B cell (primary cell): ENCODE measurements at places on chromosomes 1 and 21.

GRCh38 chr1:112358798-112359408 is 37.1 kb upstream of the CTTNBP2NL start:
- H3K27me3 ChIP-seq = peaks cover 25% of the 10 kb centered on the region
- peak; percentile 57 for DNase-seq
- H3K4me1 ChIP-seq = no peaks in the 10 kb centered on the region
- H3K36me3 ChIP-seq = no peaks in the 10 kb centered on the region

- peaks cover 43% of the 10 kb centered on the region for H3K36me3 ChIP-seq
- DNase-seq = peak; percentile 43
- no peak overlapping the region for H3K27ac ChIP-seq
- H3K4me3 ChIP-seq = no peak overlapping the region
Measured at GRCh38 chr1:150221552-150221951, 14.4 kb downstream of the ANP32E start.

- no peaks in the 10 kb centered on the region for H3K4me1 ChIP-seq
- no peak for DNase-seq
- no peaks in the 10 kb centered on the region for H3K36me3 ChIP-seq
- peaks cover 2% of the 10 kb centered on the region for H3K27me3 ChIP-seq
- no peak overlapping the region for H3K27ac ChIP-seq
- no peak overlapping the region for H3K4me3 ChIP-seq
Measured at GRCh38 chr1:65079941-65080340, 68.1 kb upstream of the AK4 start.

DNA sequence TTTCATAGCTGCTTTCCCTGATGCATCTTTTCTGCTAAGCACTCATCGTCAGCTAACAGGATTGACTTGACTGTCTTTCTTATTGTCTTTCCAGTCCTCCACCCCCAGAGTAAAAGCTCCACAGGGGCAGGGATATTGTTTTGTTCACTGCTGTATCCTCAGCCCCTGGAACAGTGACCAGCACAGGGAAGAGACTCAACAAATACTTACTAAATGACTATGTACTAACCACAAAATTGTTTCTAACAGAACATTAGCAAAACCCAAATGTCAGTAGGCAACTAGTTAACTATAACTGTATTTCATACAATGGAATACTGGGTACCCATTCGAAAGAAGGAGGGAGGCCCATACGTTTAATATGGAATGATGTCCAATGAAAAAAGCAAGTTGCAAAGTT is 53.0 kb downstream of the BCAR3 start:
- no peaks in the 10 kb centered on the region for H3K27me3 ChIP-seq
- DNase-seq = no peak
- H3K27ac ChIP-seq = no peak overlapping the region
- no peaks in the 10 kb centered on the region for H3K4me1 ChIP-seq

DNA sequence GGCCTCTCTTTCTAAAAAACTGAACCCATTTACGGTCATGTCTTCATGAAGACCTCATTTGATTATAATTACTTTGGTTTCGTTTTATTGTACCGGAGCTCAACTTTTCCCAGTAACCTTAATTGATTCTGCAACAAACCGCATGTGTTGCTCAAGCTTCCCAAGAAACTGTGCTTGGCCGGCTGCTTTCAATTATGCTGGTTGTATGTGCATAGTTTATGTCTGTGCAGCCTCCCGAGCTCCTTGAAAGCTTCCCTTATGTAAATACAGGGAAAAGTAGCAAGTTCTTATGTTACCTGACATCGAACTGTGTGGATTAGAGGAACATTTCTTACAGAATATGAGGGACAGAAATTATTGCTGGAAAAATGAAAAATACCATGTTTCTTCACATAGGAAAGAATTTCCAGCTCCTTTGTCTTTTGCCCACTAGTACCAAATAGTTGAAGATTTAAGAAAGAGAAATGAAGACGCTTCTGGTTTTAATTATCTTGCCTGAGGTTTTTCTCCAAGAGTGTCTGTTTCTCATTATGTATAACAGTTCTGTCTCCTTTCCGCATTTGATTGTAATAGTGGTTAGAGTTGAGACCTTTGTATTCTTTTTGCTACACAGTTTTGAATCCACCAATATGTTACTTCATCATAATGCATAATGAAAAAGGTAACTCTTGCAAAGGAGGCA is 2.1 kb downstream of the VCAM1 start:
- H3K4me3 ChIP-seq = no peak overlapping the region

DNA sequence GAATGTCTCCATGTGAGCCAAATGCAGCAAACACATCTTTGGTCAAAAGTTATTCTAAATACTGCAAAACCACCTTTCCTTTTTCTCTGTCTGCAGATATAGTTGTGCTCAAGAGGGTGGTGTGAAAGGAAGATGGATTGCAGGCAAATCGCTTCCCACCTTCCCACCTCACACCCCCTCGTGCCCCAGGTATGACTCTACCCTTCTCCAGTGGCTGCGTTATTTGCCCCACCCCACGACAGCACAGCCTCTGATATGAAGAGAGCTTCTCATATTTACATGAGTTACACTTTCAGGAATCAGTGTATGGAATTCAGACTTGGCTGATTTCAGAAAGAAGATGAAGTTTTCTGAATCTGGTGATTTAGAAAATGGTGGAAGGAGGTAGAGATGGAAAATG is 5.8 kb downstream of the TRIM58 start:
- no peak for DNase-seq
- H3K4me3 ChIP-seq = no peak overlapping the region
- H3K27me3 ChIP-seq = peaks cover 3% of the 10 kb centered on the region
- no peaks in the 10 kb centered on the region for H3K36me3 ChIP-seq
- no peak overlapping the region for H3K27ac ChIP-seq

GRCh38 chr1:115492880-115493279 is 148.9 kb upstream of the VANGL1 start:
- no peak overlapping the region for H3K4me3 ChIP-seq
- no peaks in the 10 kb centered on the region for H3K4me1 ChIP-seq
- H3K27me3 ChIP-seq = no peaks in the 10 kb centered on the region
- H3K36me3 ChIP-seq = no peaks in the 10 kb centered on the region

DNA sequence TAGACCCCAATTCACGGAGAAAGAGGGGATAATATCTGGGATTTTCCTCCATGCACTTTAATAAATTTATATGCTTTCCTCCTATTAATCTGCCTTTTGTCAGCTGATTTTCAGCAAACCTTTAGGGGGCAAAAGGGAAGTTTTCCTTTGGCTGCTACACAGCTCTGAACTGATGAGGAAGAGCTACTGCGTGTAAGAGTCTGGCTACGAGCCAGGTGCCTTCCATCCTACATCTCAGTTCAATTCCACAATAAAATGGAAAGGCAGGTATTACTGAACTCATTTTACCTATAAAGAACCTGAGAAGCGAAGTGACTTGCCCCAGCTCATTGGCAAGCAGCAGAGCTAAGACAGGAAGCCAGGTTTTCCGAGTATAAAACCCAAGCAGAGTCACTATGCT is 28.3 kb upstream of the ZNF326 start:
- no peak overlapping the region for H3K4me3 ChIP-seq
- DNase-seq = no peak
- no peak overlapping the region for H3K27ac ChIP-seq
- peaks cover 10% of the 10 kb centered on the region for H3K4me1 ChIP-seq
- no peaks in the 10 kb centered on the region for H3K36me3 ChIP-seq

- no peak for DNase-seq
- no peaks in the 10 kb centered on the region for H3K36me3 ChIP-seq
- no peak overlapping the region for H3K4me3 ChIP-seq
- H3K4me1 ChIP-seq = no peaks in the 10 kb centered on the region
- no peaks in the 10 kb centered on the region for H3K27me3 ChIP-seq
- no peak overlapping the region for H3K27ac ChIP-seq
Measured at GRCh38 chr21:24825348-24825747, 781.9 kb downstream of the MRPL39 start.

GRCh38 chr1:244350027-244350426 is 101.7 kb downstream of the ADSS2 start:
- no peak overlapping the region for H3K4me3 ChIP-seq
- no peaks in the 10 kb centered on the region for H3K27me3 ChIP-seq
- DNase-seq = peak; percentile 38
- peaks cover 25% of the 10 kb centered on the region for H3K4me1 ChIP-seq
- H3K36me3 ChIP-seq = no peaks in the 10 kb centered on the region

DNA sequence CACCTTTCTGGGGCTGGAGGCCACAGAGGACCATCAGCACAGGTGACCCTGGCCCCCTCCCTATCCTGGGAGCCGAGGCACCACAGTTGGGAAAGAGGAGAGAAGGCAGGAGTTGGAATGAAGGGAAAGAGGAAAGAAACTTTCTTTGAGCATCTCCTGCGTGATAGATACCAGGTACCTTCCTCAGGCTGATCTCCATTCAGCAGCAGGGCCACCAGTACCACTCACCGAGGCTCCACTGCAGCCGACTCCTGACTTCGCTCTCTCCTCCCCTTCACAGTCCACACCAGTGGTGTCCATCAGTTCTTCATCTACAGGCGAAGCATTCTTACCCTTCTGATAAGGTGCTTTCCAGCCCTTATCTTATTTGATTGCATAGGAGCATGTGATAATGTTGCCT is 55.3 kb downstream of the LGR6 start:
- H3K4me1 ChIP-seq = no peaks in the 10 kb centered on the region
- H3K27ac ChIP-seq = no peak overlapping the region
- H3K27me3 ChIP-seq = no peaks in the 10 kb centered on the region
- no peaks in the 10 kb centered on the region for H3K36me3 ChIP-seq
- no peak for DNase-seq
- H3K4me3 ChIP-seq = no peak overlapping the region

- peaks cover under 1% of the 10 kb centered on the region for H3K36me3 ChIP-seq
- peak; percentile 46 for DNase-seq
- H3K4me3 ChIP-seq = no peak overlapping the region
- peak overlapping the region; percentile 58 for H3K27ac ChIP-seq
- H3K27me3 ChIP-seq = no peaks in the 10 kb centered on the region
Measured at GRCh38 chr1:24384251-24385090, 29.1 kb downstream of the STPG1 start.

DNA sequence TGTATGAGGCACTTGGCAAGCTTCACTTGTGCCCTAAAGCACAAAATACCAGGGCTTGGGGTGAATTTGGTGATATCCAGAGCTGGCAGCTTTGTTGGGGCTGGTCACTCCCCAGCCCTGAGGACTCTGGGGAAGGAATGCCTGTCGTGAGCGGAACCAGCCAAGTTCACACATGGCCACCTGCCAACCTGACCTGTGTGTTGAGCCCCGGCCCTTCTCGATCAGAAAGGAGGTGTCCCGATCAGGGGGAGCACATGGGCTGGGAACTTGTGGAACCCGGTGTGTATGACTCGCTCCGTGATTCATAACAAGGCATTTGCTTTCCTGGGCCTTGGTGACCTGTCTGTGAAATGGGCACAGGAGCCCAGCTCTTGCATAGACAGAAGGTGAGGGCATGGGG is 43.1 kb downstream of the AGPAT3 start:
- peaks cover 3% of the 10 kb centered on the region for H3K36me3 ChIP-seq
- no peak overlapping the region for H3K27ac ChIP-seq
- H3K27me3 ChIP-seq = no peaks in the 10 kb centered on the region
- DNase-seq = no peak
- no peaks in the 10 kb centered on the region for H3K4me1 ChIP-seq

DNA sequence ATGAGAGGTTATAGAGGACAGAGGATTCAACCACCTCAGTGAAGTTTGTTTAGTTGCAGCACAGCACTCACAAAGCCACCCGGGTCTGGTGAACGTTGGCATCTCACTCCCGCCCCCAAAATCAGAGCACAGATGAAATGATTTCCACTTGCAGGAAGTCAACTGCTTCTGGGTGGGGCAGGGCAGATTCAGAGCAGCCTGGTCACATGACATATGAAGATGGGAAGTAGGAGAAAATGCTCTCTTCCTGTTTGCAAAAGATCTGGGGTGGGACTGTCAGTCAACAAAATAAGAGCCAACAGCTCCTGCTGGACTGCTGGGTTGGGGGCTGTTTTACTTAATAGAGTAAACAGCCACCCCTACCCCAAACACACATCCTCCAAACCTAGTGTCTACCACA is 43.2 kb downstream of the LRRC71 start:
- DNase-seq = peak; percentile 39
- peaks cover 8% of the 10 kb centered on the region for H3K27me3 ChIP-seq
- H3K4me1 ChIP-seq = peaks cover 16% of the 10 kb centered on the region
- H3K4me3 ChIP-seq = peak overlapping the region; percentile 19
- no peak overlapping the region for H3K27ac ChIP-seq

GRCh38 chr1:207519505-207520399 is 23.8 kb downstream of the CR1 start:
- DNase-seq = no peak
- no peaks in the 10 kb centered on the region for H3K27me3 ChIP-seq
- peaks cover 4% of the 10 kb centered on the region for H3K36me3 ChIP-seq
- H3K27ac ChIP-seq = no peak overlapping the region
